ENCODE measurements at places on chromosomes 5 and 9. TPM values are rescaled to one million over a fixed set of nuclear protein-coding genes. Genes with fewer than 3 reads are reported as not detected.

Gene SPINK14
- polyA plus RNA-seq = not detected

Gene FGD3
- not detected for polyA plus RNA-seq

Gene DOLK
- 37.5 TPM for polyA plus RNA-seq

Gene ALDOB
- polyA plus RNA-seq = not detected

Measured in fibroblast of lung (primary cell).